ENCODE measurements at places on chromosomes 7 and 10.

DNA sequence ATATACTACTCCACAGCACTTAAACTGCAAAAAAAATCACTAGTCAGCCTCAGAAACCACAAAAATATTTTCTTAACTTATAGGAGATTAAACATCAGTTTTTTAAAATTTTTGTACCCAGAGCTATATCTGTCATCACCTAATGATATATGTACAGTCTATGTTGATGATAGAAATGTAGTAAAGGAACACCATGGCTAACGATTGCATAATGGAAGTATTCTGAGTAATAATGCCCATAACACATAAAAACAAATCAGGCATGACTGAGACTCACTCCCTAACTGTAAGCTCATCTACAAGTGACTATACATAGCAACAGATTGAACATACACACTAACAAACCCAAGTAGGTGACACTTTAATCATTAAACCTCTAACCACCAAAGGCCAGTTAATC is 51.3 kb downstream of the TSPAN12 start:
- DNase-seq, result no peak

- DNase-seq, result no peak
These were observed 83.7 kb upstream of the CCDC71L start for GRCh38 chr7:106744563-106745091.

DNA sequence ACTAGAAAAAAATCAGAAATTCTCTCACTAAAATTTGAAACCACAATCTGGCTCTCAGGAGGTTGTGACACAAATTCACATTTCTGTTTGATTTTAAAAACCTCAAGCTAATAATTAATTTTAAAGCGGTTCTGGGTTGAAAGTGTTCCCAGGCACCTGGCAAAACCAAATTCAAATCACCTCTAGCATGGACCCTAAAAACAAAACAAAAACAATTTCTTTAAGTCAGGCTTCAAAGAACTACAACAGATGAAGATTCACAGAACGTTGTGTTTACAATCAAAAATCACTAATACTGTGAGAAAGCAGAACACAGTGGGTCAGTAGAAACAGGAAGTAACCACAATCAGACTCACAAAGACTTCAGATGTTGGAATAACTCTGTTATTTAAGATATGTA is 7.2 kb upstream of the RELN start:
- no peak for DNase-seq

DNA sequence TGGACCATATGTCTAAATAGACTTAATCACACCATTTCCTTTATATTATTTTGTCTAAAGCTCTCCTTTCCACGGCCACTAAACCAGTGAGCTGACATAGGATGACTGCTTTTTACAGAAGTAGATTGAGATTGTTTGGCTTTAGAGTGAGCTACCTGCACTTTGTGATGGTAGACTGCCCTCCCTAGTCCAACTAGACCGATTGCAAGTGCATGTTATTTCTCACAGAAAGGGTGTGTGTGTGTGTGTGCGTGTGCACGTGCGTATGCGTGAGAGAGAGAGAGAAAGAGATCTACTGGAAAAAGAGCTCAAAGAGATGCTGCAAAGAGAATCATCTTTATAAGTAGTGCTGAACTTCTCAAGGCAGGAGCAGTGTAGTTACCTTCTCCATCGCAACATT is 60.7 kb downstream of the VCL start:
- DNase-seq, result no peak

DNA sequence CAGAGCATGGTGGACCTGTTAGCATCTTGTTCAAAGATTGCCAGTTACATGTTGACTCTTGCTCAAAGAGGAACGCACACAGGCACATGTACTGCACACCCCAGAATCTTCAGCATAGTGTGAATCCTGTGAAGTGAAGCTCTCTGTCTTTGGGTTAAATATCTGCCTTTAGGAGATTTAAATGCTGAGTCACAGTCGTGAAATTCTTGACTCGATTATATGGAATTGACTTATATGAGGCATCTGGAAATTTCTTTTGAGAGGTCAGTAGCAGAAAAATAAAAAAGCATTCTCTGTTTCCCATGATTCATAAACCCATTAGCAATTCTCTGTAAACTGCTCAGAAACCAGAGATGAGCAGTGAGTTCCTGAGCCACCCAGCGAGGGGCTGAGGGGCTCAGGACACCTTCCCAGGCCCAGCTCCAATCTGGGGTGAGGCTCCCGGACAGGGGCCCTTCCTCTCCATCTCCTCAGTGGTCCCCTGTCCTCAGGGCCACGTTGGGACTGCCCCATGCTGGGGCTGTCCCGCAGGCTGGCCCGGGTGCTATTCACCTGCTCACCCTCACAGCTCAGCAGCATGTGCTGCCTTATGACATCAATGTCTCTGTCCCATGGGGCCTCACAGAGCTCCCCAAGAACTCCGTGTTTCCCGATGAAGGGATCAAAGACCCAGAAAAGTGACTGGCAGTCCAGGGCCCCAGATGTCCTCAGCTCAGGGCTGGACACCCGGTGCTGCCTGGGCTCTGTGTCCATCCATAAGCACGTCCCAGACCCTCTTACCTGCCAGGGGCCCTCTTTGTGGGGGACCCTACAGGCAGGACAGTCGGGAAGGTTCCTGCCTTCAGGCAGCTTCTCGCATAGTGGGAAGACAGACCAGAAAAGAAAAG is 50.0 kb upstream of the INSIG1 start:
- no peak for DNase-seq

DNA sequence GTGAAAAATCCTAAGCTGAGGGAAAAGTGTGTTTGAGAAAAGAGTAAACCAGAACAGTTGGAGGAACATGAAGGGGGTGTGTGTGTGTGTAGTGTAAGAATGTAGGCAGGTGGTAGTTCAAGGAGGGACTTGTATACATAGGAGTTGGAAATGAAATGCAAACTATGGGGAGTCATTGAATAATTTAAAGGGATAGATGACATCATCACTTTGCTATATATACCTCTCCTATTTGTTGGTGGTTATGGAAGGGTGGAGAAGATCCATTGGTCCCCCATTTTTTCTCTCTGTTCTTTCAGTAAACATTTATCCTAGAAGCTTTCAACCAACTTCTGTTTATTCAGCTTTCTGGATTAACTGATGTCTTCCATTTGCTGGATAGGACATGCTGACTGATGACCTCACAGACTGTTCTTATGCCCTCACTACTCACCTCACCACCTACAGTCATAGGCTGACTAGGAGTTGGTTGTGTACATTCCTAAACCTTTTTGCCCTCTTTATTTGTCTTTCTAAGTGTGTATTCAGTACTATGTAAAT is 20.8 kb downstream of the PPP1R9A start:
- DNase-seq, result no peak

DNA sequence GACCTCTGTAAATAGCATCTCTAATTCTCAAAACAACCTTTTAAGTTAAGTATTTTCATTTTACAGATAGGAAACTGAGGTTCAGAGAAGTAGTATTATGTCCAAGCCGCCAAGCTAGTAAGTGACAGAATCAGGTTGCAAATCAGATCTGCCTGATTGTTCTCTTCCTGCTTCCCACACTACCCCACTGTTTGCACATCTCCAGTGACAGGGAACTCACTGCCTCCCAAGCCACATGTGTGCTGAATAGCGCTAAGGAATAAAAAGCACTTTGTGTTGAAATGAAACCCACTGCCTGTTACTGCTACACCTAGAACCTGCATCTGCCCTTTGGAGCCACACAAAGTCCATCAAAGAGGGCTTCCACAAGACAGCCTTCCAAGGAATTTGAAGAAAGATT is 45.1 kb upstream of the WDR11 start:
- DNase-seq, result no peak

- no peak for DNase-seq
These were observed 35.4 kb downstream of the ADAP1 start for GRCh38 chr7:919114-919442.

DNA sequence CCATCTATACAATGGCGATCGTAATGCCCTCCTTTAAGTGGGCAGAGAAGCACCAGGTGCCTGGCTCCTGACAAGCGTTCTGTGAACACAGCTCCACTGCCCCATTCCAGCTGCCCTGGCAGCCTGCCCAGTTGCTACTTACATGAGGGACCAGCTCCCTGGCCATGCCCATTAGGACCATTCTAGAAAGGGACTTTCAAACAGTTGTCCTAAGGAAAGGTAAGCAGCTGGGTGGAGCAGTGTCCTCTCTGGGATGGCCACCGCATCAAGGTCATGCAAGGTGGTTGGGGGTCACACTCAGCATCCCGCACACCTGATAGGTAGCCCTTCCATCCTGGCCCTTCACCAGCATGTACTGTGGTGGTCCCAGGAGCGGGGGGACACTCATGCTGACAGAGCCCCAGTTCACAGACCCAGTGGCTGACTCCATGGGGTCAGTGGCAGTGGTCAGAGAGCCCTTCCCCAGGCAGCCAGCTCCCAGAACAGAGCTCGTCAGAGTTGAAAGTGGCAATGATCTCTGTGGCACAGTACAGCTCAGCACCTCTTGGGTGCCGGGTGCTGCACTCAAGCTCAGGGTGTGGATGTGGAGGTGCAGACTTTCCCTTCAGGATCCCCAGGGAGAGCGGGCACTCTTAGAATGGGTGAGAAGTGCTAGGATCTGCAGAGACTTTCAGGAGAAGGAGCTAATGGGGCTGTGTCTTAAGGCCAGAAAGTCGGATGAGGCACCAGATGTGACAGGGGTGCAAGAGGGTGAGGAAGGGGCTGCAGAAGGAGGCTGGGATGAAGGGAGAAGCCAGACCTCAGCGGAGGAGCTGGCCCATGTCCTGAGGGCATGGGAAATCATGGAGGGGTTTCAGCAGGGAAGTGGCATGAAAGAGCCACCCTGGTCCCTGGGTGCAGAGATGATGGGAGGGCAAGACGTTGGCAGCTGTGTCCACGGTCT is 10.9 kb downstream of the MMRN2 start:
- no peak for DNase-seq

- DNase-seq, result no peak
These were observed 27.5 kb downstream of the PVRIG start for GRCh38 chr7:100247152-100247757.

DNA sequence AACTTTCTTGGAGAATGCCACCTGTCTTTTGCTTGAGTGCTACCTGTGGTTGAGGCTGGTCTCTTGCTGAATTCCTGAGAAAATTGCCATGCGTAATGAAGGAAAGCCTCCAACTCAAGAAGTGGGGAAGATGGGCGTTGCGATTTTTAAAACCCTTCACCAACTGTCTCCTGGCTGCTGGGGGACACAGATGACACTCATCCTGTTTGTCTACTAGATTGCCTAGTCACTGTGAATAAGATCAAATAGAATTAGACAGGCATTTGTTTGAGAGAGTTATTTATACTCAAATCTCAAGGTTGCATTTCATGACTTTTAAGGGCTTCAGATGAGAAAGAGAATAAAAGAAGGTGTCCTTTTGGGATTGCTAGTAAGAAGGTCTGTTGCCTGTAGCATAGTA is 84.3 kb upstream of the MTPN start:
- no peak for DNase-seq

GRCh38 chr7:129617178-129617577 is 5.7 kb downstream of the NRF1 start:
- no peak for DNase-seq

GRCh38 chr7:147547252-147547897 is 1043.2 kb upstream of the C7orf33 start:
- no peak for DNase-seq

DNA sequence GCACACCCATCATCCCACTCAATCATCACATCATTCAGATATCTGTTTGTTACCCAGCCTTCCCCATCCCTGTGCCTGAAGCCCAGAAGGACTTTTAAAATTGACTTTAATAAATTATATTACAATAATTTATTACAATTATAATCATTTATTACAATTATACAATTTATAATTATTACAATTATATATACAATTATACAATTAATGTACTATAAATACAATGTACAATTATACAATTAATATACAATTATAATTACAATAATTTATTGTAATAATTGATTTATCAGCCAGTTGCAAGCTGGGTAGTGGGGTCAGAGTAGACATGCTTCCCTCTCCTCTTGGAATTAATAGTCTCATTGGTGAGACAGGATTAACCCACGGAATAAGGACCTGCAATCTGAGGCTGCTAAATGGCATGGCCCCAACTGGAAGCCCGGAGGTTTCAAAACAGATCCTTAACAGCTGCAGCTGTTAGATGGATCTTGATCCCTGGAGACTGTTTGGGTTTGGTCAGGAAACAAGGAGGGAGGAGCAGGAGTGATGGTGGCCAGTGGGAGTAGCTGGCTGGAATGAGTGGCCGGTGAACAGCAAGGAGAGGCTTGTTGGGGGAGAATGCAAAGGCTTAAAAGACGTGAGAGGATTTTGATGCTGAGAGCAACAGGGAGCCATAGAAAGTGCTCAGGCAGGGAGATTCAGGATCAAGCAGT is 402.8 kb upstream of the PODXL start:
- no peak for DNase-seq

DNA sequence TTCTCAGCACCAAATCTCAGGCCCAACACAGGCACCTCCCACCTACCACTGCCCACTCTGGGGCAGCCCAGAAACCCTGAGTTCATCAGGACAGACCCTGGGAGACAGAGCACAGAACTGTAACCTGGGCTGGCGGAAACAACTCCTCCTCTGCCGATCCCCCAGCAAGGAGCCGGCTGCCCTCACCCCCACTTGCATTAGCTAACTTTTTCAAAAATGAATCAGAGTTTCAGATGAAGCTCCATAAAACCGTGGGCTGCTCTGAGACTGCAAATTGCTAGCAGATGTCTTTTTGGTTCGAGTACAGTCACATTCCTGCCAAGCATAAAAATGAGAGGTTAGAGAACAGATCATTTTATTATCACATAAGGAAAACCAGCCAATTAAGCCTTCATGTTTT is 93.4 kb upstream of the PARD3 start:
- DNase-seq, result no peak

DNA sequence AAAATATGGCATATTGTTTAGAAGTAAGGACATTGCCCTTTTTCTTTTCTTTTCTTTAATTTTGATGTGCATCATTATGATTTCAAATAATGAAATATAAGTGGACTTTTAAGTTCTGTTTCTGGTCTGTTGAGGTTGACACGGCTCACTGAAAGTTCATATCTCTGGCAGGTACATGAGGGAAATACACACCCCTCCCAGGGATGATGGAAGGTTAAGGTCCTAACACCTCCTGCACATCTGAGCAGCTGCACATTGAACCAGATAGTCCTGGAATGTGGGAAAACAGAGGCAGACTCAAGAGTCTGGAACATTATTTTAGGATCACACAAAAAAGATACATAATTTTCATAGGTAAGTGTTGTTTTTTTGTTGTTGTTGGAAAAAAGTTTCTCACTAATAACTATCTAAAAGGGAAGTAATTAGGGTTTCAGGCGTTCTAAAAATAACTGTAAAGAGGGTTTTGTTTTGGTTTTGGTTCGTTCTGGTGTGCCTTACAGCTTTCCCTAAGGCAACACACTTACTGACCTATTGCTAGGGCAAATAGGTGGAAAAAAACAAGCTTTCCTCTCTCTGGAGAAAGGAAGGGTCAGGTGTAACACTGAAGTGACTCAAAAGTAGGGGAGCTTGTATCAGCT is 201.2 kb upstream of the PRKCQ start:
- no peak for DNase-seq

DNA sequence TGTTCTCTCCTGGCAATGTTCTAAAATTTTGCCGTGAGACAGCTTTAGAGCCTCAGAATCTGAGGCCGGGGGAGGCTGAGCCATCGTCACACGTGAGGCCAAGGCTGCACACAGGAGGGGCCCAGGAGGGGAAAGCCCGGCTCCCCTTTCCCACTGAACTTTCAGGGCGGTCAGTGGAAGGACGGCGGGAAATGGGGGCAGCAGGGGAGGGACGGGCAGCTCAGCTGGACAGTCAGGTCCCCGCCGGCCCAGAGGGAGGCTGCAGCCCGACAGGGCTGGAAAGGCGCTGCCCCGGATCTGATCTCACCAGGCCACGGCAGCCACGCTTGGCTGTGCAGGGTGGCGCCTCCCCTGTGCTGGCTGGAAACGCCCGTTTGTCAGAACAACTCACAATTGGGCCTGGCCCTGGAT is 43.3 kb upstream of the ADGRA1 start:
- no peak for DNase-seq

- no peak for DNase-seq
These were observed 139.2 kb downstream of the USP6NL start for GRCh38 chr10:11472158-11472753.

Data from keratinocyte (primary cell).